ENCODE measurements at places on chromosomes 4 and X.
A peak's percentile ranks its signal among the peaks of the same experiment; 100 is the strongest.

GRCh38 chr4:48340276-48340964 lies 909 bp upstream of the SLAIN2 start:
- DNase-seq: peak; percentile 3

DNA sequence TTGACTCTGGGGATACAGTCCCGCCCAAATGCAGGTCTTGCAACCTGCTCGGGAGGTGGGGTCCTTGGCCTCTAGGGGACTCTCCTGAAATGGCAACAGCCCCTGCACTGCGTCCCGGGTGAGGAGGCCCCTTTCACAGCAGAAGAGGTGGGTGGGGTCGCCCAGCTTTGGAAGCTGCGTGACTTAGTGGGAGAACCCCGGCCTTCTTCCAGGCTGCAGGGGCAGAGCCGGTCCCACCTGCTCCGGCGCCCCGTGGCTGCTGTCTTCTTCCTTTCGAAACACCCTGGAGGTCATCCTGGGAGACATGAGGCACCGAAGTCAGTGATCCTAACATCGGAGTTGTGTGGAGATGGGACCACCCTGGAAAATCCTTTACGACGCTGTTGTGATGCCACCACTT lies 103.7 kb upstream of the ADRA2C start:
- no peak for DNase-seq

- no peak for DNase-seq
These were observed 508.4 kb upstream of the GALNT7 start for GRCh38 chr4:172660251-172660650.

DNA sequence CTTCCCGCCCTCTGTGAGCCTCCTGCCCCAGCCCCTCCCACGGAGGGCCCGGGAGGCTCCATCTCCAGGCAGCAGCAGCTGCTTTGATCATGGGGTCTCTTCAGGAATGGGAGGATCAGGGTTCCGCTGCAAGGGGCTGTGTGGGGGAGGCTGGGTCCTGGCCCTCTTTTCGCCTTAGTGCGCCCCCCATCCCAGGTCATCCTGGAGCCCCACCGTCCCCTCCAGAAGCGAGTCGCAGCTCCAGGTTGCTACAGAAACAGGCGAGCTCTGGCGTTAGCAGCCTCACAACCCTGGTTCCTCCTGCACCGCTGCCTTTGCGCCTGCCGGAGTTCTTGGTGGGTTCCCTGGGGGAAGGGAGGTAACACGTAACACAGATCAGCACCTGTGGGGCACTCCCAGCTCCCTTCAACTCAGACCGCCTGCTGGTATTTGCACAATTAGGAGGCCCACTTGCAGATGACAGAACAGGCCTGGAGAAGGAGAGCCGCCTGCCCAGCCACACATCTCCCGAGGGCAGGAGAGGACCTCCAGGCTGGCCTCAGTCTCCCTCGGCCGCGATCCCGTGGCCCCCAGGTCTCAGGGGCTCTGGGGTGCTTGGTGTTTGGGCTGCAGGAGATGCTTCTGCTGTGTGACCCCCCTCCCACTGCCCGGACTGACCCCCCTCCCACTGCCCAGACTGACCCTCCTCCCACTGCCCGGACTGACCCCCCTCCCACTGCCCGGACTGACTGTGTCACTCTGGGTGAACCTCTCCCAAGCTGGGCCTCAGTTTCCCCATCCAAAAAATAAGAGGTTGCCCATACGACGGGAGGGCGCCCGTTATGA lies 64.2 kb upstream of the ADRA2C start:
- no peak for DNase-seq

GRCh38 chrX:48785540-48786214 lies 713 bp upstream of the GATA1 start:
- no peak for DNase-seq

GRCh38 chr4:84578540-84579402 lies 4.2 kb upstream of the CDS1 start:
- no peak for DNase-seq

Data from stimulated activated CD4-positive, alpha-beta T cell treated with anti-CD3 and anti-CD28 coated beads, Interleukin-1b, Interleukin-23, amount 100 ng/mL, for 24 hours (primary cell).